KBM-7 (cell line): ENCODE measurements at places on chromosomes 2 and 18.

GRCh38 chr2:240453461-240454105, 18.1 kb downstream of the GPC1 start:
- no peak for DNase-seq

GRCh38 chr2:149904352-149905175, 317.0 kb upstream of the MMADHC start:
- no peak for DNase-seq

DNA sequence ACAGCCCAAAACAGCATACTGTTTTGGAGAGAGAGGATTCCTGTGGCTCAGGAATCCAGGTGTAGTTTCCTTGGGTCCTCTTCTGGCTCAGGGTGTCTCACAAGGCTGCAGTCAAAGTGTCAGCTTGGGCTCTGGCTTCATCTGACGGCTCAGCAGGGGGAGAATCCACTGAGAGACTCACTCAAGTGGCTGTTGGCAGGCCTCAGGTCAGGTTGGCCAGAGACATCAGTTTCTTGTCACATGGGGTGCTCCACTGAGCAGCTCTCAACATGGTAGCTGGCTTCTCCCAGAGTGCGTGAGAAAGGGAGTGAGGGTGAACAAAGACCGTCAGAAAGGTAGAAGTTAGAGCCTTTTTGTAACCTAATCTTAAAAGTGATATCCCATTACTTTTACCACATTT, 168.4 kb downstream of the SOCS6 start:
- no peak for DNase-seq

DNA sequence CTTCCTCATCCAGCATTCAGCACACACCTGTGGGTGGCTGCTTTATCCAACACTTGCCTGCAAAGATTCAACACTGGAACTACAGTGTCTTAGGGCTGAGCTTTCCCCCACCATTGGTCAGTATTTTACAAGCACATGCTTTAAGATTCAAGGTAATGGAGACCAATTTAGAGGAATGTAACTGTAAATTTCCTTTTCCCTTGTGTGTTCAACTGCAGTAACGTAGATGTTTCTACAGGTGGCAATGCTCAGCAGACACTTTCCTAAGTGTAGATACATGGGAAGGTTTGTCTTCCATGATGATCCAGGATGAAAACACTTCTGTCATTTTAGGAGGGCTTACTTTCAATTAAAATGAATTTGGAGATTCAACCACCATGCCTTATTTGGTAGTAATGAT, 143.6 kb upstream of the PXDN start:
- no peak for DNase-seq

DNA sequence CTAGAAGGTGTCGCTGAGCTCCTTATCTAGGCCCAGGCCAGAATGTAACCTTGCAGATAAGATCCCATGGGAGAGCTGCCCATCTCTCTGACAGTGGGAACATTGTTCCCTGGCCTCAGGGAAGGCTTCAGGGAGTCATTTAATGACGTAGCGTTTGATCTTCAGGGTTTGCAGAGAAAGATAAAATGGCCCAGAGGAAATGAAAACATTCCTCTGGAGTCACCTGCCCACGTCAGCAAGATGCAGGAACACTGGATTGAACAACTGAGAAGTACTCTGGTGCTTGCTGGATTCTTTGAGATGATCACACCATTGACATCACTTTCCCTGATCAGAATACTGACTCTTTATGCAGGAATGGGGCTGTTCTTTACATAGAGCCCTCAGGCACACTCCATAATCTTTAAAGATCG, 51.6 kb downstream of the MAPK4 start:
- no peak for DNase-seq

- no peak for DNase-seq
These were observed 55.3 kb upstream of the LAPTM4A start for GRCh38 chr2:20106746-20107145.

DNA sequence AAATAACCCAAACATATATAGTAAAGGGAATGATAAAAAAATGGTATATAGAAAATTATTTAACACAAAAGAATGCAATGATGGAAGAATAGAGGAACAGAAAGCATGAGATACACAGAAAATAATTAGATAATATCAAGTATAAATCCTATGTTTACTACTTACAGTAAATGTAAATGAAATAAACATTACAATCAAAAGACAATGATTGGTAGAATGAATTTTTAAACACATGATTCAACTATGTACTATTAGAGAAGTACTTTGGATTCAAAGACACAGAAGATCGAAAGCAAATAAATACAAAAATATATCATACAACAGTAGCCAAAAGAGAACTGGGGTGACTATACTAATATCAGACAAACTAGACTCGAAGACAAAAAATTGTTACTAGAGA, 97.6 kb upstream of the PARD3B start:
- DNase-seq = no peak

GRCh38 chr2:55311444-55311870, 42.4 kb upstream of the MTIF2 start:
- peak; percentile 6 for DNase-seq

GRCh38 chr2:128315829-128316776, 2.6 kb downstream of the HS6ST1 start:
- peak; percentile 41 for DNase-seq

GRCh38 chr2:130385709-130386108, 29.9 kb downstream of the PTPN18 start:
- DNase-seq = no peak

GRCh38 chr18:78595924-78596573, 383.6 kb upstream of the SALL3 start:
- no peak for DNase-seq

DNA sequence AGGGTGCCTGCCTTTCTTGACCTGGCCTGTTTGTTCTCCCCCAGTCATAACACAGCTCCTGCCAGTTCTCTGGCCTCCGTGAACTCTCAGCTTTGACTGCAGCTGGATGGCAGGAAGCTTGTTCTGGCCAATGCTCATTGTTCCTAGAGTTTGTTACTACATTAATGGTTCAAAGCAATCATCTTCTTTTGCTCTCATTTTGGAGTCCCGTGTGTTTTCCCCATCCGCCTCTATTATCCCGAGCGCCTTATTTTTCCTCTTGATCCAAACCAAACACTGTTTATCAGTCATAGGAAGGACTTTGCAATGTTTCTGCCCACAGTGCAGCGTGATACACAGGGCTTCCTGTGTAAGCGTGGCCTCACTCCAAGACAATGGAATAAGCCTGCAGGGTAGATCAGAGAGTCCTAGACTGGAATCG, 184.3 kb upstream of the APCDD1 start:
- no peak for DNase-seq

GRCh38 chr2:222835143-222835822, 25.6 kb upstream of the ACSL3 start:
- no peak for DNase-seq

- DNase-seq = no peak
These were observed 192.8 kb downstream of the MTX2 start for GRCh38 chr2:176461809-176462670.

DNA sequence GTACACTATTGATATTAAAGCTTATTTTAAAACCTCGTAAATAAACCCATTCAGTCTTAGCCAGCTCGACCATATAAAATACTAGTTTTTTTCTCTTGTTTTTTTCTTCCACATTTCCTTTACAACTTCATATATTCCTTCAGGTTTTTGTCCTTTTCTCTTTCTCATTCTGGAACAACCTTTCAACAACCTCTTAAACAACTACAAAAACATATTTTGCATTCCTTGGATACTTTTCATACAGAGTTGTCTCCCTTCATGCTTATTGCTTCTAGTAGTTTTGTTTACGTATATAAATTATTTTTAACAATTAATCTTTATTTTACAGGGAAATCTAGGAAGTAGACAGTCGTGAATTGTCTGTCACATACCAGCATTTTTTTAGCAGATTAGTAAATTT, 41.2 kb downstream of the COMMD1 start:
- DNase-seq = no peak
